ENCODE measurements at places on chromosomes 13 and 19.
A peak's percentile ranks its signal among the peaks of the same experiment; 100 is the strongest.

DNA sequence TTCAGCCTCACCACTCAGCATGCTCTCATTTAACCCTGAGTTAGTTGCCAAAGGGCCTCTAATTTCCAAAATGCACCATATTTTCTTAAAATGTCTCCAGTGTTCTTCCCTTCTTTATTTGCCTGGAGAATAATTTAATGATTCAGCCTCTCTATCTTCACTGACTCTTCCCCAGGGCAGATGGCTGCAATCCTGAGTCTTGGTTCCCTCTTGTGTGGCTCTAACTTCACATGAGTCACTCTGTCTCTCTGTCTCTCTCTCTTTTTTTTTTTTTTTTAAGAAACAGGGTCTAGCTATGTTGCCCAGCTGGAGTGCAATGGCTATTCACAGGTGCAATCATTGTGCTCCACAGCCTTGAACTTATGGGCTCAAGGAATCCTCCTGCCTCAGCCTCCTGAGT lies 251.4 kb downstream of the VWA8 start:
- DNase-seq, result peak; percentile 12

- no peak for DNase-seq
Observed at GRCh38 chr13:30757026-30757742, 21.8 kb downstream of the ALOX5AP start.

GRCh38 chr13:19591864-19592263 lies 30.5 kb upstream of the TPTE2 start:
- no peak for DNase-seq

GRCh38 chr19:54383330-54383729 lies 18.6 kb upstream of the LAIR1 start:
- no peak for DNase-seq

GRCh38 chr19:35991731-35992450 lies 3.1 kb upstream of the SDHAF1 start:
- DNase-seq, result no peak

DNA sequence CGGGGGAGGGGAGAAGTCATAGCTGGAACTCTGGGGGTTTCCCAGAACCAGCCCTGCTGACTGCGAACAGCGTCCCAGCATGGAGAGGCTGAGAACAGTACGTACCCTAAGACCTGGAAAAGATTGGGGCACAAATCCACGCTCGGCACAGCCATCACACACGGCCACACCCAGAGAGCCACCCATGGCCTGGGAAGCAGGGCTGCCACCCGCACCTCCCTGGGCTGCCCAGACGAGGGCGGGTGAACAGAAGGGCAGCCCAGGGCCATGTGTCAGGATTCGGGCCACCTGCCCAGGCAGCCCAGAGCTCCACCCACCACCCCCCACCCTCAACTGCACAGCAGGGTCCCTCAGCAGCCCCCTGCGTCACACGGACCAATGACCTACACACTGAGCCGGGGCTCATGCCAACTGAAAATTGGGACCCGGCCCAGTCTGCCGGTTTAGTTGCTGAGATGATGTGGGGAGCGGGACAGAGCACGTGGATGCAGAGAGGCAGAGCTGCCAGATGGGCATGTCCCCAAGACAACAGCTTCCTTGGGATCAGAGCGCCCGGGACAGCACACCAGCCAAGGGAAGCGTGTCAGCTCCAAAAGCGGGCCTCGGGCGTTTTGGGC lies 8.5 kb downstream of the UBXN6 start:
- DNase-seq, result no peak

DNA sequence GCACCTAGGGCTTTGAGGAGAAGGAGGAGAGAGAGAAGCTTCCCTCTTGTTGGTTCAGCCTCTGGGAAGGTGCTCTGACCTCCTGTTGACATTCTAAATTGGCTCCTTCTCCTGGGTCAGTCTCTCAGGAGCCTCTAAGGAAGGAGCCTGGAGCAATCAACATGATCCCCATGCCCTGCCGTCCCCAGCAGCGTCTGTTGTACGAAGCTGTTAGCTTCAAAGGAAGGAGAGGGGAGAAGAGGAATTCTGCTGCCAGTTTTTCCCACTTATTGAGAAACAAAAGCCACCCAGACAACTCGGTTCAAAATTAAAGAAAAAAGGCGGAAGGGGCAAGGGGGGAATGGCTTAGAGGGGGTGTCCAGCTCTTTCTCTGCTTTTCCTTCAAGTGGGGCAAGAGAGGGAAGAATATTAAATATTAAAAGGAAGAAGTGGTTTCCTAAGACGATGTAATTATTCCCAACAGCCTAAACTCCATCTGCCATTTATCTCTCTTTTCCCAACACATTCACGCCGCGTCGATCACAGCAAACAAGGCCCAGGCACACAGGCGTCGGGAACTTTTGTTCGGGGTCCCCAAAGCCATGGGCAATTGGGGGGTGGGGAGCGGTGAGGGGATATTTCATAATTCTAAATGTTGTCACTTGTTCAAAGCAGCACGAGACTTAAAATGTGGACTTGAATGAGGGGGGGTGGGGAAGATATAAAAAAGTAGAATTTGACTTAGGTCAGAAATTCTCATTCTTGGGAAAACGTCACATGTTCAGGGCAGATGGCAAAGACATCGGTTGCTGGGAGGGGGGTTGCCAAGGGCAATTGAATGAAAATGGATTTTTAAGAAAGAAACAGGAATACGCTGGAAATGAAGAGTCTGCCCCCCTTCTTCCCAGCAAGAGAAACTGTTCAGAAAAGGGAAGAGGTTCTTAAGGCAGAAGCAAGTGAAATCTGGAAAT lies 116.8 kb upstream of the CACNA1A start:
- no peak for DNase-seq

DNA sequence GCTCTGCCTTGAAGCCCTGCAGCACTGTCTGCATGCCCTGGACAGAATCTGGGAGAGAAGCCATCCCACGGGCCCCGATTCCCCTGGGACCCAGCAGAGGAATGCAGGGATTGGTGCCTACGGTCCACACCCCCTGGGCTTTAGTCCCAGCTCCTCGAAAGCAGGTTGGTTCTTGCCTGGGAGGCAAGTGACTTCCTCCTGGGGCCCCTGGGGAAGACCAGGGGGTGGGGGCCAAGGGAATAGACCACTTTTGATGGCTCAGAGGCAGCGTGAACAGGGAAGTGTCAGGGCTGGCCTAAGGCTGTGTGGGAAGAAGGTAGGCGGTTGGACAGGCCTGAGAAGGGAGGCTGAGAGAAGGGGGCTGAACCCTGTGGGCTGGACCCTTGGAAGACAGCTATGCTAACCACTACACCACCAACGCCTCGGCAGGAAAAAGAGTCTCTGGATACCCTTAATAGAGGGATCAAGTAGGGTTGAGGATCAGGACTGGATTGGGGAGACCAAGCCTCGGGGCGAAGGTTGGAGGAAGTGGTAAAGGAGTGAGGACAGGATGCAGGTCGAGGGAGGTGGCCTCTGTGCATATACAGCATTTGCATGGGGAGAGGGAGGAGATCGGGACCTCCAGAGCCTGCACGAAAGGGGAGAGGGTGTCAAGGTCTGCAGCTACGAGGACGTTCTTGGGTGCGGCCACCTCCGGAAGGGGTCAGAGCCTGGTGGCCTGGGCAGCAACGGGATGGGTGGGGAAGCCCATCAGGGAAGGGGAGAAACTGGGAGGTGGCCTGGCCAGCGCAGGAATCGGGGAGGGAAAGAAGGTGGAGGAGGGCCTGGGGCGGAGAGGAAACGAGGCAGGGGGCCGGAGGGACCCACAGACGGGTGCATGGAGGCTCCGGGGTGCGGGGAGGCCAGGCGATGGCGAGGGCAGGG lies 709 bp downstream of the DPP9 start:
- peak; percentile 54 for DNase-seq

GRCh38 chr13:111115965-111116521 lies 933 bp downstream of the ARHGEF7 start:
- DNase-seq, result peak; percentile 72

DNA sequence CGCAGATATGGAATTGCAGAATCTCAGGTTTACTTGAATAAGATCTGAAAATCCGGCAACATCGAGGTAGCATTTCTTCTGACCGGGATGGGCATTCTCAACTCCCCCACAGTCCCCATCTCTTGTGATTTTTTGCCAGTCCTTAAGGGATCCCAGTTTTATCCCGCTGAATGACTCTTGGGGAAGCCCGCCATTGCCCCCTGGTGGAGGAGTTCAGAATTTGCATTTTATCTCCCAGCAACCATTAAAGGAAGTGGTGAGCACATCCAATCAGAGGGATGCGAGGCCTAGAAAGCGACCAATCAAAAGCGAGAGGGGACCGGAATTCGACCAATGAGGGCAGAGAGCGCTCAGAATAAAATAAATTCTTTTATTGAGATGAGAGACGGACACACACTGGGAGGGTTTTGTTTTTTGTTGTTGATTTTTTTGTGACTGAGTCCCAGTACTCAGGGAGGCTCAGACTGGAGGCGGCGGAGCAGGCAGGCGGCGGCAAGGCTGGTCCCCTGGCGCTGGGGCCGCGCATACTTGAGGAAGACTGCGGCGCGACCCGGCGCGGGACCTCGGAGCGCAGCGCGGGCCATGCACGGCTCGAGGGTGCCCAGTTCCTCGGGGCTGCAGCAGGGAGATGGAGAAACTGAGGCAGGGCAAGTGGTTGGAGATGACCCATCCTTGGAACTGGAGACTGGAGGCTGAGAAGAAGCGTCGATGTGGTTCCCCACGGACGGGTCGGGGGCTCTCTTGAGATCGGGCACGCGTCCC lies 3.9 kb upstream of the TTC9B start:
- DNase-seq, result peak; percentile 86

- peak; percentile 92 for DNase-seq
Observed at GRCh38 chr13:37175996-37176395, 70.5 kb upstream of the CSNK1A1L start.

DNA sequence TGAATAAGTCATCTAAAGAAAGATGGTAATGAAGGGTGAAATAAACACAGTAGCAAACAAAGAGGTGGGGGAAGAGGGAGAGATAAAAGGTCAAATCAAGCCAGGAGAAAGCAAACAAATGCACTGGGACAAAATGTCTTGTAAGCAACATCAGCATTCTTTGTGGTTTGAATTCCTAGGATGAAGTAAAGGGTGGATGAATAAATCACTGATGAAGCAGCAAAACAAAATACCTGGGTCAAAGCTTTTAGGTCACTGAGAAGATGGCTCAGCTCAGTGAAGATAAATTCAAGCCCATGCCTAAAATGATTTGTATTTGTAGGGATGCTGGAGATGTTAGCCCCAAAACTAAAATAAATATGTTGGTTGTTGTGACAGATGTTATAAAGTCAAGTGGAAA lies 86.5 kb upstream of the FBXL3 start:
- DNase-seq, result no peak

GRCh38 chr19:5987077-5987818 lies 9.3 kb upstream of the RANBP3 start:
- DNase-seq, result peak; percentile 67

GRCh38 chr13:93726173-93726957 lies 499.8 kb downstream of the GPC6 start:
- peak; percentile 26 for DNase-seq

- no peak for DNase-seq
Observed at GRCh38 chr13:32537580-32538142, 934 bp downstream of the N4BP2L2 start.

DNA sequence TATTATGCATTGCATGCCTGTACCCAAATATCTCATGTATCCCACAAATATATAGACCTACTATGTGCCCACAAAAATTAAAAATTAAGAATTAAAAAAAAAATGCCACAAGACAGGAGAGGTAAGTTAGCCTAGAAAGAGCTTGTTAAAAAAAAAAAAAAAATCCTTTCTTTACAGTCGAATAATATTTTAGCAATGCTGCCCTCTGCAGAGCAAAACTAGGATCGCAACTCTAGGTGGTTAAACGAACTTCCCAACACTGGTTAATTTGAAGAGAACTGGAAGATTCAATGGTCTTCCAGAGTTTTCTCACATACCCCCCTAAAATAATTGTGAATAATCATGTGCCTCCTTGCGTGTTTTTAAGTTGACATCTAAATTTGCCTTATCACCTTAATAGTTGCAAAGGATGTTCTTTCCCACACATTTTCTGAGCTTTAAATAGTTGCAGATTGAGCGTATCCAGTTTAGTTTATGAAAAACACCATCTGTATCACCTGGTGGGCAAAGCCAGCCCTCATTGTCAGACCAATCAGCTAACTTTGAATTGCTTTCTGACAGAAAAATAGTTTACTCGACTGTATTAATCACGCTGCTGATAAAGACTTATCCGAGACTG lies 47.4 kb upstream of the RCBTB2 start:
- DNase-seq, result peak; percentile 55

DNA sequence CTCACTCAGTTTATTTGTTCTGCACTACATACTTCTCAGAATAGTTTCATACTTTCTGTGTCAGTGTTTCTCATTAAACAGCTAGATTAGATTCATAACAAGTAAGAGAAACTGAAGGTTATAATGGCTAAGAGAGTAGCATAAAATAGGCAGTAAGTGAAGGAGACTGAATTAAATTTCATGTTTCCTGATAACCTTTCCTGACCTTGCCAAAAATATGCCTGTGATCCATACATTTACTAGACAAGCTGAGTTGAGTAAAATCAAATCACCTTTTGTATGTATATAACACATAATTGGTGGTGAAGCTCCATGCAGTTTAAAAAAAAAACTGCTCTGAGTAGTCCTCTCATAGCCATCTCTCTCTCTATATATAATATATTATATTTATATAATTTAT lies 545.3 kb upstream of the PCDH20 start:
- no peak for DNase-seq

GRCh38 chr13:78241278-78241919 lies 322.8 kb upstream of the EDNRB start:
- DNase-seq, result peak; percentile 10

DNA sequence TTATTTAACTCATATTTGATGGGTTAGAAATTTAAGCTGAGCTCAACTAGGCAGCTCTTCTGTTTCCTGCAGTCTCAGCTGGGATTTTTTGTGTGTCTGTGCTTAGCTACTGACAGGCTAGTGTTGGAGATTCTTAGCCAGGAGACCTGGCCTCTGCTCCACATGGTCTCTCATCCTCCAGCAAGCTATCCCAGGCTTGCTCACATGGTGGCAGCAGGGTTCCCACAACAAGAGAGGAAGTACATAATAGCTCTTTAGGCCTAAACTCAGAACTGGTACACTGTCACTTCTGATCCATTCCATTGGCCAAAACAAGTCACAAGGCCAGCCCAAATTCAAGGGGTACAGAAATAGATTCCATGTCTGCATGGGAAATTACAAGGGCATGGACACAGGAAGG lies 406.2 kb downstream of the SUCLA2 start:
- DNase-seq, result no peak

- no peak for DNase-seq
Observed at GRCh38 chr19:16473875-16474392, 2.2 kb upstream of the EPS15L1 start.

- DNase-seq, result no peak
Observed at GRCh38 chr19:3020321-3020960, 8.6 kb downstream of the TLE2 start.

Data from fibroblast of skin of right quadriceps (primary cell).